ENCODE measurements at places on chromosomes 5 and 9. TPM values are rescaled to one million over a fixed set of nuclear protein-coding genes. Genes with fewer than 3 reads are reported as not detected.

DNA sequence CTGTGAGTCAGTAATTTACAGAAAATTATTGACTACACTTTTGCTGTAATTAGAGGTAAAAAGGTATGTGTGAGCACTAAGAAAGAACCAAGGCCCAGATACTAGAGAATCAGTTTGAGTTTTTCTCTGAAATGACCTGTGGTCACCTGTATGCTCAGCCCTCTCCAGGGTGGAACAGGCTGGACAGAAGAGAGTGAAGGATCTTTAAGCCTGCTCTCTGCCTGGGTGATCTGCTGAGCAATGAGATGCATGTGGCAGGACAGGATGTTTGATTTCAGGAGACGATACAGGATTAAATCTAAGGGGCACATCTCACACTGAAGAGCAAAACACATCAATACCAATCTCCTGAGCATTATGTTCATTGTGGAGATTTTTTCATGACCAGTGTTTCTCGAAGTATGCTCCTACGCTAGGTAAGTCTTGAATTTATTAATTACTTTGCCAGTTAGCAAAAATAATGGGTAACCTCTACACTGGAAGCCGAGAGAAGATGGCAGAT lies 25.5 kb downstream of the HMGCR start:
- no peak for DNase-seq

DNA sequence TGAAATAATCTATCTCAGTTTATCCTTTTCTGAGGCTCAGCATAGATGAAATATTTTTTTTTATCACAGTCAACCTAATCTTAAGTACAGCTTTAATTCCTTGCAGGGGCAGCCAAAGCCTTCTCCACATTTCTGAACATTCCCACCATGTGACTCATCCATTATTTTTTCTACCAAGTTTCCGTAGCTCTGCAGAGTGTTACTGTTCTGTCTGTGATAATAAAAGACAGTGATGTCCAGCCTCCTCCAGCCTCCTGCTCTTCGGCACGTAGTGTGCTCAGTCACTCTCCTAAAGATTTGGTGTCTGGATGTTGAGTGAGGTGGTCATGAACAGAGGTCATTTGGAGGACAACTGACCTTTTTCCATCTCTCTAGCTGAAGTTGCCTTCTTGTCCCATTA lies 338.1 kb upstream of the ADAMTS16 start:
- no peak for DNase-seq

GRCh38 chr5:124285071-124285470 lies 461.4 kb downstream of the ZNF608 start:
- DNase-seq: no peak

DNA sequence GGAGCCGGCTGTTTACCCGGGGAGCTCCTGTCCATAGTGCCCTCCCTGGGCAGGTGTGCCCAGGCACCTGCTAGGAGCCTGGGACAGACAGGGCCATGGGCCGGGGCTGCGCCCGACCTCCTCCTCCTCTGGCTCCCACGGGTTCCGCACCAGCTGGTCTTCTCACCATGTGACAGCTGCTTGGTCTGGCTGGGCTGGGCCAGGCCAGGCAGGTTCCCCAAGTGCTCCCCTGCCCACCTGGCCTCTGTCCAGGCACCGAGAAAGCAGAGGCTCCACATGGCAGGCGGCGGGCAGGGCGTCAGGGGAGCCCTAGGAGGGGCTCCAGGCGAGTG lies 60.0 kb downstream of the OLFM1 start:
- DNase-seq: no peak

GRCh38 chr5:132055808-132056609 lies 4.4 kb upstream of the IL3 start:
- DNase-seq: no peak

- no peak for DNase-seq
Observed at GRCh38 chr5:180596115-180596667, 4.9 kb upstream of the SCGB3A1 start.

- no peak for DNase-seq
Observed at GRCh38 chr5:157516006-157516405, 56.0 kb downstream of the NIPAL4 start.

DNA sequence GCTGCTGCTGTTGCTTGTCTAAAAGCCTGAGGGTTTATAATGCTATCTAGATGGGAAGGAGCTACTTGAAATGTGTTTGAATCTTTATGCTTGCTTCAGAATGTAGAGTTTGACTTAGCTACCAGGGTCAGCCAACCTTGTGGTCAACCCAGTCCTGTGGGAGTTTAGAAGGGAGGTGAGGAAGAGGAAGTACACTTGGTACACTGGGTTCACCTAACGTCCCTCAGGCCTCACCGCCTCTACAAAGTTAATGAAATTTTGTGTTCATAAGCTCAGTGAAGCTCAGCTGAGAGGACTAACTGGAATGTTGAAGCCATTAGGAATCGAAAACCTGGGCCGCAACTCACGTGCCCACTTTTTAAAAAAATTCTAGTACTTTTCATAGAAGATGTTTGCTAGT lies 10.7 kb downstream of the IQGAP2 start:
- no peak for DNase-seq

DNA sequence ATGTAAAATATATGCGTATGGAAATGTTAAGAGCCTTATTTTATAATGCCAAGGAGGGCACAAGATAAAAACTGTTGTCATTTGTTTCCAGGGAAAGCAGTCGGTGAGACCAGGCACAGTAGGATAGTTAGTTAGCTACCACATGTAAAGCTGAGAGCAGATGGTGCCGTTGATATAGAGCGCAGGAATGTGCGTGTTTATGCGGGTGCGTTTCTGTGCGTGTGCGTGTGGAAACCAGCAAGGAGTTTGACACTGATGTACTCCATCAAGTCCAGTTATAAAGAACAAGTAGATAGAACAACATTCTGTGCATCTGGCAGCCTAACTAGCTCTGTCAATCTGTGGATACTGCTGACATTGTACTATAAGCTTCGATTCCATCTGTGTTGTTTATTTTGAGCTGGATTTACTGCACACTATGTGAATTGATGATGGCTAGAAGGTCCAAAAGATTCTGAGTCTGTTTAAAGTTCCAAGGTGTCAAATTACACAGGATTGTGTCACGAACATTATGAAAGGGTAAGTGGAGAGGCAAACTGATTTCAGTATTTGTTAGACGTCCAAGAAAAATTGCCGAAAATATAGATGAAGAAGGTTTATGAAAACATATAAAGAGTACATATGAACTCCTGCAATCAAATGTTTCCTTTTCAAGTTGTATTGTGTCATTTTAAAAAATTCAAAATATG lies 494.9 kb upstream of the MEF2C start:
- no peak for DNase-seq

IL4 gene
- not detected for total RNA-seq

PRDM9 gene
- total RNA-seq: not detected

CCDC152 gene
- not detected for total RNA-seq

OR1Q1 gene
- not detected for total RNA-seq

TNC gene
- total RNA-seq: 16.1 TPM

HRH2 gene
- 1.8 TPM for total RNA-seq

Data from type B pancreatic cell (in vitro differentiated cells).